Activated CD8-positive, alpha-beta memory T cell treated with anti-CD3 and anti-CD28 coated beads for 4 hours (primary cell): ENCODE measurements at places on chromosomes 13 and 19.

GRCh38 chr13:99056381-99057014 lies 78.6 kb upstream of the DOCK9 start:
- DNase-seq: no peak

GRCh38 chr13:26019251-26019650 lies 32.6 kb downstream of the SHISA2 start:
- DNase-seq: no peak

DNA sequence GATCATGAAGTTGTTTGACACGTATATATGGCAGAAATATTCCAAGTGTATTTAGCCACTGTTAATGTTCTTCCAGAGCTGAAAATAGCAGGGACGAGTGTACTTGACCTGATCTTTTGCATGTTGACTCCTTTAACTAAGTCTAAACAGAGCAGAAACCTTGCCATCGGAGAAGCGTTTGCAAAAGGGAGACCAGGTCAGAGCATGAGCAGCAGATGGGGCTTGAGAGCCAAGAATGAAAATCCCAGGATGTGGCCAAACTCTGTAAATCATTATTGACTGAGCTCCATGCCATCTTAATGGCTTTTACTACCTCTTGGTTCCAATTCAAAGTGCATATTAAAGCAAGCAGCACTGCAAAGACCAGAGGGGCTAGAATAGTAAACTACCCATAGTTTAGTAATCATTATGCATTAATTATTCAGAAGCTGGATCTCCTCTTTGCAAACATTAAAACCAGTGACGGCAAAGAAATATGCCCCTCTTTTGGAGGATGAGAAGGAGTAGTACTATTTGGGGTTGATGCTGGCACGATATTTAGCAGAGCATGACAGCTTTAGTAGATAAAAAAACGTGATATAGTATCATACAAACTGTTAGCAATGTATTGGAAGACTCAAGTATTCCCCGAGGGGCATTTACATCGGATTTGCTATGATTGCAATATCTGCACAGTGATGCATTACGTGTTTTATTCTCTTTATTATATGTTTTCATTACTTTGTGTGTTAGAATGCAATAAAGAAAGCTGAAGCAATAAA lies 55.7 kb downstream of the FAM216B start:
- DNase-seq: no peak

DNA sequence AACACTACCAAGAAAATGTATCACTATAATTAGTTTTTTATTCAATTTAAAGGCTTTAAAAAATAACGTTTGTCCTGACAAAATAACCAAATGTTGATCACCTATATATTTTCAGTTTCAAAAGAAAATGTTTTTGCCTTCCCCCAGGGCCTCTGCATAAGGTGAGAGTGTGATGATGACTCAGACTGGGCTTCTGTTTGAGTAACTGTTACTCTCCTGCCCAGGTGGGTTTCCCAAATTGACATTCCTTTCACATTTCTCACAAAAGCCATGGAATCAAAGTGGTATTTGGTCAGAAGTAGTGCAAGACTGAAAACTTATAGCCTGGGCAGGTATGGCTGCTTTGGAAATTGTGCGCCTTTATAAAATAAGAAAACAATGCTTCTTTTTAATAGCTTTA lies 180.6 kb downstream of the COG6 start:
- DNase-seq: no peak

DNA sequence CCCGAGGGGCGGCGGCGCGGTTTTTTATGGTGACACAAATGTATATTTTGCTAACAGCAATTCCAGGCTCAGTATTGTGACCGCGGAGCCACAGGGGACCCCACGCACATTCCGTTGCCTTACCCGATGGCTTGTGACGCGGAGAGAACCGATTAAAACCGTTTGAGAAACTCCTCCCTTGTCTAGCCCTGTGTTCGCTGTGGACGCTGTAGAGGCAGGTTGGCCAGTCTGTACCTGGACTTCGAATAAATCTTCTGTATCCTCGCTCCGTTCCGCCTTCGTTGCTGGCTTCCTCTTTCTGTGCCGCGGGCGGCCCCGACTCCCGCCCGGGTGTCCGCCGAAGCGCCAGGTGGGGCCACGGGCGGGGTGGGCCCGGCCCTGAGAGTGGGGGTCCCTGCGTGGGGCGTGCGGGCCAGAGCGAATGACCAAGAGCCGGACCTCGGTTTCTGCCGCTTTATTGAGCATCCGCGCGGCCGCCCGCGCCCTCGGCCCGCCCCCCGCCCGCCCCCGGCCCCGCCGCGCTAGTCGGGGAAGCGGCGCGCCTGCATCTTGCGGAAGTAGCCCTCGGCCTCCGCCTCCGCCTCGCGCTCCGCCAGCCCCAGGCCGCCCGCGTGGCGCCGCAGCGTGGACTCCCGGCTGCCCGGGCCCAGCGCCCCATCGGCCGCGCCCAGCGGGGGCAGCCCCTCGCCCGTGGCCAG lies 9.6 kb downstream of the PLPPR3 start:
- no peak for DNase-seq

- DNase-seq: no peak
Observed at GRCh38 chr13:113621046-113621445, 36.5 kb downstream of the TFDP1 start.

DNA sequence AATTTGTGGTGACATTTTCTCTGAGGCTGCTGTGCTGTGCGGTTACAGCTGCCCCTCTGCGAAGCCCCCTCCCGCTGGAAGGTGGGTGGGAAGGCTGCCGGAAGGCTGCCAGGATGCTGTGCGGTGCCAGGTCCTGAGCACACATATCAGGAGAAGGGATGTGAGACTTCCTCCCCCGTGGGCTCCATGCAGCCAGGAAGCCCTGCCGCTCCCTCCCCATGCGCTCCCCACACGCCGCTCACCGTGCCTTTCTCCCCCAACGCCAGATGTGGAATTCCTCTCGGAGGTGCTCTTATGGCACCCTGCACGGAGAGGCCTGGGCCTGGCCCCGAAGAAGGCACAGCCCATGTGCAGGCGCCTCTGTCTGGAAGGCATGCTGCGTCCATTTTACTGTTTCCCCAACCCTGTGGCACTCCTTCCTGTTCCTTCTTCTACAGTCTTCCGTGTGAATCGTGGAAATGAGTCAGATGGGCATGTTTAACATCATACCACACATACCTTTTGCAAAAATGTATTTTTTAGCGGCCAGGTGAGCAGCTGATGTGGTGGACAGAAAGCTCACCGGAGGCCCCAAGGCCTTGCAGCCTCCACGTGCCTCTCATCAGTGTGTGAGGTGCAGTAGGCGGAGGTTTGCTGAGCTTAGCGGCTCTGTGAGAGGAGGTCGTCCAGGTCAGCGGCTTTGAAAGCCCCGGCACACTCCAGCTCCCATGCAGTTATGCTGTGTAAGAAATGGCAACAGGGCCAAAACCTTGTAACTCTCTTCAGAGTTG lies 88.0 kb downstream of the ATP11A start:
- DNase-seq: no peak

DNA sequence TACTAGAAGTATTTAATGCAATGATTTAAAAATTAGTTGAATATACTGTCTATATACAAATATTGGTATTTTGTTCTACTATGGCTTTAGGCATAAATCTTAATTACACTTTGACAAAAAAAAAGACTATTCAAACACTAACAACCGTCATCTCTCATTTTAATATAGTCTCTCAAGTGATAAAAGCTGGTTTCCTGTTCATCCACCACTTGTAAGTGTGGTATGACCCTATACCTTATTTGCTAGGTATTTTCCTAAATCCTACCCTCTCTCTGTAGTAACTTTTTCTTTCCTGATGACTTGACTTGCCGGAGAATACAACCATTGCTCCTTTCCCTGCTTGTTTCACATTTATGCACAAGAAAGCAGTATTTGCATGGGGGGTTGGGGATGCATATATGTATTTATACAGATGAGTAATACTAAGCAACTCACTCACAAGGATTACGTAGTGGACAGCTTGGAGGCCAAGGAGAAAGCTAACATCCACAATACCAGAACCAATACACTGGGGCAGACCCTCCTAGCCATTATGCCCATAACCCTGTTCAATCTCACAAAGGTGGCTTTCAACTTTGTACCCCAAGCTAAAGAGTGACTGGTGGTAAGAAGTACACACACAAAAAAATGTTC lies 12.7 kb upstream of the EFNB2 start:
- DNase-seq: no peak

DNA sequence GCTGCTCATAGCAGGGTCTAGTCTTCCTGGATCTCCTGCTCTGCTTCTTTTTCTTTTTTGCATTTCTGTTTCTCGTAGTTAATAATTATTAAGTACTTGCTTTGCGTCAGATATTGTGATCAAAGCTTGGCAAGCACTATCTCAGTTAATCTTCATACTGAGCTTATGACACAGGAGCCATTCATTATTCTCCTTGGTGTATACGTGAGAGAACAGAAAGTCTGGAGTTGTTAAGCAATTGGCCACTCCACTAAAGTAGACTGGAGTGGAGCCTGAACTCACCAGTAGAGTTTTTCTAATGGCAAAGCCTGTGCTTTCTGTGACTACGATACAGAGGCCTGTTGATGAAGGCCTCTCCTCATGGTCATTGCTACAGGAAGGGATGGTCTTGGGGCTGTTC lies 285.9 kb downstream of the RFC3 start:
- no peak for DNase-seq

GRCh38 chr13:96238241-96238640 lies 148.3 kb downstream of the HS6ST3 start:
- no peak for DNase-seq

GRCh38 chr13:72314210-72314609 lies 413.2 kb downstream of the MZT1 start:
- DNase-seq: no peak

- peak; percentile 98 for DNase-seq
Observed at GRCh38 chr19:14006085-14006765, at the start of gene RFX1. Gene RFX1, minus strand, starts transcription at chr19:14006320. Its CDS starts 12,477 bp downstream, at chr19:13993843.

GRCh38 chr13:114087430-114087829 lies 45.0 kb downstream of the RASA3 start:
- DNase-seq: no peak

DNA sequence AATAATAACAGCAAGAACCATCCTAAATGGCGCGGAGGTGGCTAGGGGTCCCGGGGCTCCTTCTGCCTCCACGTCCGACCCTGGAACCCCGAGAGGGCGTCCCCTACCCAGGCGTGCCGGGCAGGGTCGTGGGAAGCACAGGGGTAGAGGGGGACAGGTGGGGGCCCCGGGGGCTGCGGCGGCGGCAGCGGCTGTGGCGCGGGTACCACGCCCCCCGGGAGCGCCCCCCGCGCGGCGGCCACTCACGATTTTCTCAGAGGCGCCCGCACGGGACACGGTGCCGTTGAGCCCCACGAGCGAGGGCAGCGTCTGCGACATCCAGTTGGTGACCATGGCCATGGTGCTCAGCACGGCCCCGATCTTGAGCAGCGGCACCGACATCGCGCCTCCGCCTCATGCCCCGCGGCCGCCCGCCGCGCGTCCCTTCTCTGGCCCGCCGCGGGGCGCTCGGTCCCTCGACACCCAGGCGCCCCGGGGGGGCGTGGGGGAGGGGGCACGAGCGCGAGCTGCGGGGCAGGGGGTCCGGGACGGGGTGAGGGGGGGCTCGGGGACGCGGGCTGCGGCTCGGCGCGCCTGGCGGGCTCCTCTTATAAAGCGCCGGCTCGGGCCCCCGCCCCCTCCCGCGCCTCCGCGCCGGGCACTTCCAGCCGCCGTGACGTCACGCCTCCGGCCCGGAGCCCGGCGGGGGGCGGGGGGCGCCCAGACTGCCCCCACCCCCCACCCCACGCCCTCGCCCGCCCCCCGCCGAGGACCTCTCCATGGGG lies 22.9 kb downstream of the OLFM2 start:
- DNase-seq: no peak

- no peak for DNase-seq
Observed at GRCh38 chr13:74036373-74036772, 97.8 kb downstream of the KLF12 start.

- no peak for DNase-seq
Observed at GRCh38 chr19:8319807-8320520, 1.2 kb downstream of the NDUFA7 start.

- no peak for DNase-seq
Observed at GRCh38 chr13:109593230-109593629, 193.2 kb downstream of the IRS2 start.

DNA sequence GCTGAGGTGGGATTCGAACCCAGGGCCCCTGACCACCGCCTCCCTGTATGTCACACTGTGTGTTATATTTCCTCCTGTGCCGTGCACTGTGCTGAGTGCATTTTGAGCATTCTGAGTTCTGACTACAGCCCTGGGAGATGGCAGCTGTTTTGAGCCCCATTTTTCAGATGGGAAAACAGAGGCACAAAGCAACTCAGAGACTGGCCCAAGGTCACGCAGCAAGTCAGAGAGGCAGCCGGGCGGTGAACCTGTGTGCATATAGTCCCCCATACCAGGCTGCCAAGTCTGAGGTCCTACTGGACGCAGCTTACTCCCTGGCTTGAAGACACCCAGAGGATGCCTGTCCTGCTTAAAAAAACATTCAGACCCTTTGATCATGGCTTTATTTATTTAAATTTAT lies 17.7 kb downstream of the MYH14 start:
- DNase-seq: no peak

DNA sequence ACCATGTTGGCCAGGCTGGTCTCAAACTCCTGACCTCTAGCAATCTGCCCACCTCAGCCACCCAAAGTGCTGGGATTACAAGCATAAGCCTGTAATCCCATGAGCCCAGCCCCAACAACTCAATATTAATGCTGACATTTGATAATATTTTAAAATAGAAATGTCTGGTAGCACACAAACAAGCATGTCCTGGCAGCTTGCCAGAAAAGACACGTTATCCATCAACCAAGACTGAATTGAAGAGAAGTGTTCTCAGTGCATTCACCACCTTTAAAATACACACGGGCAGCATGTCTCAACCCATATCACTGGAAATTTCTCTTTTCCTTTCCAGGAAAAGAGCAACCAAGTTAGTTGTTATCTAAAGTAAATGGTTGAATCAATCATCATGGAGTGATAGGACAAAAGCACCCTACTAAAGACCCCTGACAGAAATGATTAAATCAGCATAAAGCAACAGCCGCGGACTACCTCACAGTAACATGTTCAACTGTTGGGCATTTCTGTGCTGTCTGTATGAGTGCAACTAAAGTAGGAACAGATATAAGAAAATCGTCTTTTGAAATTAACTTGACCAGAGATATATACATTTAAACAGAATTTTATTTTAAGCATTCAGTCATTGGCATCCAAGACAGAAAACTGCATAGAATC lies 25.0 kb downstream of the LHFPL6 start:
- DNase-seq: no peak

DNA sequence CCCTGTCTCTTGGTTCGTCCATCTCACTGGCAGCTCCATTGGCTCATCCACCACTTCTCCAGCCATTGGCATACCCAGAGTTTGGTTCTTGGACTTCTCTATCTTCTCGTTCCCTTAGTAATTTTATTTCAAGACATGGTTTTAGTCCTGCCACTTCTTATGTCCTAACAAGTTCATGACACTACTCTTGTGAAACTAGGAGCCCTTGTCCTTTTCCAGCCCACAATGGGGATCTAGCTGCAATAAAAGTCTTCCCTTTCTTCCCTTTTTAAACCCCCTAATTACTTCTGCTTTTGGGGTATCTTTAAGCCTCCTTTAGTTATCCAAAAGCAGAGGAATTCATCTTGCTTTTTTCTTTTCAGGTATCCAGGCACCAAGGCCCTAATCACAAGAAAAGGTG lies 2.9 kb upstream of the RCBTB2 start:
- no peak for DNase-seq
